ENCODE measurements at places on chromosomes 6 and 20.

DNA sequence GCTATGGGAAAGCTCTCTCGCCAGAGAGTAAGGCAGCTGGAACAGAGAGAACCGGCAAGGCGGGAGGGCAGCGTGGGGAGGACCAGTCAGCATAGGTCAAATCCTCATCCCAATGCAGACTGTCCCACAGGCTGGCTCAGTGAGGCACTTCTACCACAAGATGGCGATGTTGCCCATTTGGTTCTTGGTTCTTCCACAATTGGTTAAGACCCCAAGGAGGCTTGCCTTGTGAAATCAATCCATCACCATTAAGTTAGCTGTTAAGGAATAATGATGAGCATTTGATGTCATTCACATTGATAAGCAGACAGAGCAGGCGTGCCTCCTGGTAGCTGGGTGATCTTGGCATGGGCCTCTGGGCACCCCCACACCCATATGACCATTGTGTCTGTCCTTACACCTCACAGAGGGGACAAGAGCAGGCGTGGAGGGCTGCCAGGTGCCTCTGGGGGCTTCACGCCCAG, 2.4 kb downstream of the CSTL1 start:
- DNase-seq: peak; percentile 21

DNA sequence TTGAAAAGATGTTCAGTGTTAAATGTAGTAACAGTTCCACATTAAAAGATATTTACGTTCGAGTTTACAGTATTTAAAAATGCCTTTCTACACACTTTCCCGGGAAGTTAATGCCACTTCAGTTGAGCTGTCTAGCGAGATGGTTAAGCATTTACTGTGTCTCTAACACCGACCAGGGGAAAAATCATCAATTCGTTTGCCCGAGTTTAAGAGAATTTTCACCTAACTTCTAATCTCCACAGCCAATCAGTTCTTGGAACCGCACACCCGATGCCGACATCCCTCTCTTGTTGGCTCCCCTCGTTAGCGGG, 58.2 kb downstream of the FAM217A start:
- DNase-seq: no peak

DNA sequence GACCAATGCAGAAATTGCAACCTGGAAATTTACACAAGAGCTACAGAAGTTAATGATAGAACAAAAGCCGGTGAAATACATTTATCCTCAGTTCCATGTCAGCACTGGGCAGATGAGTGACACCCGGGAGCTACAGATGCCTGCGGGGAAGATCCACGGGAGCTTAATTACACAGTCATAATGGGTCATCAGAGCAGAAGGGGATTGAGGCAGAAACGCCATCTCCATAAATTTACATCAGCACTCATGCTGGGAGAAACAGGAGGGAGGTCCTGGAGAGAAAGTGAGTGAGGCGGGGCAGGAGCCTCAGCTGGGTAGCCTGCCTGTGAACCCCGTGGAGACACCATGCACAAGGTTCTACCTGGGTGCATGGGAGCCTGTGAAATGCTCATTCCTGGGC, 37.6 kb upstream of the CST7 start:
- no peak for DNase-seq

DNA sequence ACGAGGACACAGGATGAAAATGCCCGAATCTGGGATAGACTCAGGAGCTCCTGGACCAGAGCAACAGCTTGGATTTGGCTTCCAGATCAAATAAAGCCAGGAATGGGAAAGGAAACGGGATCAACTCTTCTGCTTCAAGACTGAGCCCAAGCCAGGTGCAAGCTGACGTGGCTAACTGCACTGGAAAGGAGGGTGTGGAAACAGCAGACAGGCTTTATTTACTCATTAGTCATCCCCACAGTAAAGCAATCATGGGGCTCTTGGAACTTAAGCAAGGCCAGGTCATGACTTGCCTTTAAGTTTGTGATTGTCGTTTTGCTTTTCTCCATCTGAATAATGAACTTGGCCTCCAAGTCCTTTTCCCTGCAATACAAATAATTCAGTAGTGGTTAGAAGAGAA, 45.2 kb downstream of the KIF16B start:
- DNase-seq: no peak

GRCh38 chr6:154435400-154435945, 75.0 kb downstream of the CNKSR3 start:
- no peak for DNase-seq
